Mesenteric fat pad (tissue), 1 donor: ENCODE measurements at places on chromosomes 5 and 9. TPM values are rescaled to one million over a fixed set of nuclear protein-coding genes. Genes with fewer than 3 reads are reported as not detected.

Gene CDH12
- not detected for total RNA-seq

Gene STPG3
- not detected for total RNA-seq

GRCh38 chr9:112508377-112508776 lies 21.8 kb downstream of the KIAA1958 start:
- no peak for DNase-seq

DNA sequence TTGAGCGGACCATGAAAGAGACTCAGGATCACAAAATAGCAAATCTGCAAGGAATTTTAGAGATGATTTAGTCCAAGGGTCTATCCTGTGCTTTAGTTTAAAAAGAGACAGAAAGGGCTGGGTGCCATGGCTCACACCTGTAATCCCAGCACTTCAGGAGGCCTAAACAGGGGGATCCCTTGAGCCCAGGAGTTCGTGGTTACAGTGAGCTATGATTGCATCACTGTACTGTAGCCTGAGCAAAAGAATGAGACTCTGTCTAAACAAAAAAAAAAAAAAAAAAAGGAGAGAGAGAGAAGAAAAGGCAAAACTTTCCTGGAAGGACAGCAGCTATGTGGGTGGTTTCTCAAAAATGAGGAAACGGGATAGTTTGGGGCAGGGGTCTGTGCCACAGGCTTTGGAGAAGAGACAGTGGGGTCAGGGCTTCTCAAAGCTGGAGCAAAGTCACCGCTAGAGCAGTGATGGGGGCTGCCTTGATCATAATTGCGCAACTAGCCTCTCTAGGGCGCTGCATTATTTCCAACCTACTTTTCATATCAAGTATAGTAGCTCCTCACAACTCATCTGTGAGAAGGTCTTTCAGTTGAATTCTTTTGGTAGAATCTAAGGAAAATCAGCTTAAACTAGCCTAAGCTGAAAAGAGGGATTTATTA lies 8.5 kb upstream of the ANKH start:
- no peak for DNase-seq

DNA sequence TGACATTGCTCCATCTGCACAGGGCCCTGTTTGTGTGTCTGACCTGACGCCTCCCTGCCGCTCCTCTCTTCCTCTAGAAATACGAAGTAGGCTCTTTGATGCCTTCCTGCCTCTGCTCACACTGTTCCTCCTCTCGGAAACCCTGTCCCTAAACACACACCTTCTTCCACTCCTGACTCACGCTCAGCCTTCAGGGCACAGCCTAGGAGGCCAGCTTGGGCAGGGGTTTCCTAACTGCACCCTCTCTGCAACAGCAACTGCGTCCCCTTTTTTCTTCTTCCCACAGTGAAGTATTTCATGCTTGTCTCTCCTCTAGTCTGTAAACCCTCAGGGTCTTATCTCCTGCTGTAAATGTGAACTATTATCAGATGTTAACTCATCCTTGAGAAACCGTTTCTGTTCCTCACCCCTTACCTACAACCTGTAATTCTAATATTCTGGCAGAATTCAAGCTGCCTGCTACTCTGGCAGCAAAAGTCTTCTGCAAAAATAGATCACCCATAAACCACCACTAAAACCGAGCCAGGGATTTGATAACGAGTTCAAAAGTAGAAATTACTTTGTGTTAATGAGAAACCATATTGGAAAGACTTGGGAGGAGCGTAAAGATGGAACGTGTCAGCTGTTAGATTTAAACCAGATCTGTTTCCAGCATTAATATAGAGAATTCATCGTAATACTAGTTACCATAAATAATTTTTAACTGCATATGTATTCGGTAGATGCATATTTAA lies 100.2 kb downstream of the DAPK1 start:
- no peak for DNase-seq
